HCEC 1CT (cell line): ENCODE measurements at places on chromosomes 3 and 15.

GRCh38 chr15:79084308-79084968 is 6.1 kb downstream of the RASGRF1 start:
- no peak for DNase-seq

GRCh38 chr3:31668242-31668641 is 135.5 kb downstream of the STT3B start:
- DNase-seq, result no peak

DNA sequence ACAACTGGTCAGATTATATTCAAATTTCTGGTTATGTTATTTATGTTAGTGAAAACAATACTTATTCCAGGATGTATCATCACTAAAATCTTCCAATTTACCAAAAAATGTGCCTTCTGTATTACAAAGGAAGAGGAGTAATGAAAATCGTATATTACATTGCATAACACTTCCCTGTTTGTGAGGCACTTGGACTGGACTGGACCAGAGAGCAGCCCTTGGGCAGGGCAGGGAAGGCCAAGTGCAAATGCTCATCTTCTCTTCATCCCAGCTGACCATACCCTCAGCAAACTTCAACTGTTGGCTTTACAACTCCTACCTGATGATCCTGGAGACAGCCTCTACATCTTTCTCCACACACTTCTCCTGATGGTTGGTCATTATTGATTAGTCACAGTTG is 285.7 kb upstream of the MME start:
- DNase-seq, result no peak

GRCh38 chr3:159711560-159712333 is 276.9 kb upstream of the IL12A start:
- peak; percentile 98 for DNase-seq

DNA sequence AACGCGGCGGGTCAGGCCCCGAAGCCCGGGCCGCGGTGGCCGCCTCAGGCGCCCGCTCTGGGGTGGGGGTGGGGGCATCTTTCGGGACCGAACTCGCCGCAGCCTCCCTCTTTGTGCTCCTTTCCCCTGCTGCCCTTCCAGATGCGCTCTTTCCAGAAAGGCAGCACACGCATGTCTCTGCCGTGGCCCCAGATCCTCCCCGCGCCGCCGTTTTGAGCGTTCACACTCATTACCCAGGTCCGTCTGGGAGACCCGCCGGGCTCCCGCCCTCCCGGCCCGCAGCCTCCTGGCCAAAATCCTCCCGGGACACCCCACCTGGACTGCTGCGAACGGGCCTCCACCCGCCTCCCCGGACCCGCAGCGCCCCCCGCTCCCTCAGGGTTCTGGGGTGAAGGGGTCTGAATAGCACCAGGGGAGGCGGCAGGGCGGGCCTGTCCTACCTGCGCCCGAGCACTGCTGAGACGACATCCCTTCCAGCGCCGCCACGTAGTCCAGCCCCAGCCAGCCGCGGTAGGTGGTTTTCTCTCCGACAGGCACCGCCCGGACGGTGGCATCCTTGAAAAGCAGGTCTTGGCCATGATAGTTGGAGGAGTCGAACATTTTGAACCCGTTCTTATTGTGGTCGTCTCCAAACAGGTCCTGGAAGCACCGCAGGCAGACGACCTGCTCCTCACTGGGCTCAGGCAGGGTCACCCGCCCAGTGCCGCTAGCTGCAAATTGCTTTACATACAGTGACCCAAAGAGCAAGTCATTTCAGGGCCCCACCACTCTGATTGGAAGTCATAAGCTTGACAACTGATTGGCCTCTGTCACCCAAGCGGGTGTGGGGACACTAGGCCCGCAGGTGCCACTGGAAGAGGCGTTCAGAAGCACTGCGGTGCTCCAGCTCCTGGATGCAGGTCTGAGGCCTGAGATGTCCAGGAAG is 25.9 kb downstream of the MELTF start:
- no peak for DNase-seq

GRCh38 chr3:124200407-124200806 is 208.5 kb upstream of the ROPN1 start:
- no peak for DNase-seq

DNA sequence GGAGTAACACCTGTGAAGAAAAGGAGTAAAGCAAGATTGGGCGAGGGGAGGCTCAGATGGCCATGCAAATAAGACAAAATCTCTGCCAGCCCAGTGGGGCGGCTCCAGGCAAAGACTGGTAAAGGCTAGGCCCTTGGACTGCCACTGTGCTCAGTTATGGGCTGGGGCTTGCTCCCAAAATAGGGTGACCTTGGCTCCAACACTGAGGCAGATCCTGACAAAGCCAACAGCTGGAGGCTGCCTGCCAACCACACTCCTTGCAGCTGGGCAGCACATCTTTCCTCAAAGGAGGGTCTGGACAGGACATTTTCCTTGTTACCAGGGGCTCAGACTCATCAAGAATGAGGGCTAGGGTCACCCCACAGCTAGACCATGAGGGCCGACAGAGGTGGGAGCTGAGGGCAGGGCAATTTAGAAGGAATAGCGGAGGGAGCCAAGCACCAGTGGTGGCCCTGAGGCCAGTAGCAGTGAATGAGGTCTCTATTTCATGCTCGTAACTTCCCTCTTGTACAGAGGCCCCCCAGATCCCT is 86.1 kb downstream of the CHRD start:
- no peak for DNase-seq

DNA sequence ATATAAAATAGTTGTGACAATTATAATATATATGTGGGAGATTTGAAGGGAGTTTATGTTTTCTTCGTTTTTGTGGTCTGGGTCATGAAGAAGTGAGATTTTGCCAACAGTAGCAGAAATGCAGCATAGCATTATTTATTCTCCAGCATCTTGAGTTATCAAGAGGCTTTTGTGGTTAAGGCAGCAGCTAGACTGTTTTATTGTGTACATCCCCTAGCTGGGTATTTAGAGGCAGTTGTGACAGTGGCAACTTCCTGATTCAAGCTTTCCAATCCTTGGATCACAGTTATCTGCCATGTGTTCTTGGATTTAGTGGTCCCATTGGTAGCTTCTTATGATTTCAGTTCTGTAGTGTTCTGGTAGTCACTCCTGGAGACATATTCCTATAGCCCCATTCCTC is 29.0 kb downstream of the ARIH1 start:
- DNase-seq, result no peak

- no peak for DNase-seq
Measured at GRCh38 chr3:174488527-174488926, 370.6 kb upstream of the NAALADL2 start.
